Motor neuron (in vitro differentiated cells): ENCODE measurements at places on chromosomes 4 and X. TPM values are rescaled to one million over a fixed set of nuclear protein-coding genes. Genes with fewer than 3 reads are reported as not detected.

Gene NUDT11
- 41.6 and 44.7 TPM in 2 replicates for total RNA-seq

Gene SHROOM2
- 6.1 and 6.4 TPM in 2 replicates for total RNA-seq

Gene SCML2
- total RNA-seq: 10.4 and 12.4 TPM in 2 replicates

Gene FOXR2
- 0.35 TPM in 1 of 2 replicates, not detected in the other for total RNA-seq

Gene GABRA4
- total RNA-seq: 0.05 and 0.43 TPM in 2 replicates
